ENCODE measurements at places on chromosomes 1 and 21.

GRCh38 chr1:183203094-183203493, 17.0 kb downstream of the LAMC2 start:
- DNase-seq, result no peak

- DNase-seq, result no peak
These were observed 25.7 kb downstream of the GPR161 start for GRCh38 chr1:168110896-168111545.

DNA sequence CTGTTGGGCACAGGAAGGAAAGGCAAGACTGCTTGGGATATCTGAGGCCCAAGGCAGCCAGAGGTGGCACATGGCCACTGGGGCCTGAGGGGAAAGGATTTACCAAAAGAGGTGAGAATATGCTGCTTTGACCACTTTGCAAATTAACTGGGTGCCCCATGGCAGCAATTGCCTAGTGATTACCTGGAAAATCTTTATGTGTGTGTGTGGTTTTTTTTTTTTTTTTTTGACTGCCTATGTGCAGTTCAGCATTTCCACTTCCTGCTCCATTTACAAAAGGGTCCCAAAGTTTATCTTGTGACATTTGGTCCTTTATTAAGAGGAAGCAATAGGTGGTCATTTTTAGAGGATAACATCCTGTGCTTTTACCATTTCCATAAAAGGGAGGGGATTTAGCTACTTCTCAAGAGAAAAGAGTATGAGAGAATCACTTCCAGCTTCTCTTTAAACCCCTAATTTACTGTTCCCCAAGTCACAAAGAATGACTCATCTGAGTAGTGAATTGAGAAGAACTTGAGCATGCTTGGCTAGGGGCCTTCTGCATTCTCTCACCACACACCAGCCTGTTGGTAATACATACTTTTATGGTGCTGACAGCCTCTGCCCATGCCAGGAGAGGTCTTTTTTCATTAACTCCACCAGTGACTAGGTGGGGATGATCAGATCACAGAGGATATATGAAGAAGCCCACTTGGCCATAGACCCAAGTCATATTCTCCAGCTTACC, 52.1 kb downstream of the SYDE2 start:
- no peak for DNase-seq

DNA sequence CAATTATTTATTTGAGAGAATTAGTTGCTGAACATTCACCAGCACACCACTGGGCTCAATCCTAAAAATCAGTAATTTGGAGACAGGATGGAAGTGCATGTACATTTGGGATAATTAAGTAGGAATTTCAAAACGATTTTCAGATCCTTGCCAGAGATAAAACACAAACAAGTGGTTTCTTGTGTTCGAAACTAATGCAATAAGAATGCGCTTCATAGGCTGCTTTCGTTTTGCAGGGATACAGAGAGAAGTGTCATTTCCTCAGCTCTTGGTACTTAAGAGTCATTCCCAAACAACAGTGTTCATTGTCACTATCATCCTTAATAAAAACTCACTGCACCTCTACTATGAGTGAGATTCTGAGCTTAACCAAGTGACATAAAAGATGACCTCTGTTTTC, 20.6 kb upstream of the USP24 start:
- DNase-seq, result no peak

DNA sequence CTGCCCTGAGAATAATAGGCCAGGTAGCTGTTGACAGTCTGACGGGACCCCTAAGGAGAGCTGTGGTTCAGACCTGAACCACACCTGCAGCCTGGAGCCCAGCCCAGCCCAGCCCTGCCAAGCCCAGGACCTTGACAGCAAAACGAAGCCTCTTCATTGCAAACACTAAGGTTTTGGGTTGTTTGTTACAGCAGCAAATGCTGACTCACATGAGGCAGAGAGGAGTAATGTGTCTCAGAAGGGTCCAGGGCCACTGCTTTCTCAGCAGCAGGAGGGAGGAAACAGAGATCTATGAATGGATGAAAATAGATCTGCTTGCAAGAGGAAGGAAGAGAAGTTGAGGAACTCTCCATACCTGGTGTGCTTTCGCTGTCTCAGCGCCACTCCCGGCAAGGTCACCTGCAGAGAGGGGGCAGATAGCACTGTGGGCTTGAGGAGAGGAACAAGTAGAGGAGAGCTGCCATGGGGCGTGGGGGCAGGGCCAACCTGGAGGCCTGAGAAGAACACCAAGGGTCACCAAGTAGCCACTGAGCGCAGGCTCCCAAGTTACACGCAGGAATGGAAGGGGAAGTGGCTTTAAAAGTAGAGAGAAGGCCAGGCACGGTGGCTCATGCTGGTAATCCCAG, 127.2 kb downstream of the ZNF281 start:
- DNase-seq, result no peak

DNA sequence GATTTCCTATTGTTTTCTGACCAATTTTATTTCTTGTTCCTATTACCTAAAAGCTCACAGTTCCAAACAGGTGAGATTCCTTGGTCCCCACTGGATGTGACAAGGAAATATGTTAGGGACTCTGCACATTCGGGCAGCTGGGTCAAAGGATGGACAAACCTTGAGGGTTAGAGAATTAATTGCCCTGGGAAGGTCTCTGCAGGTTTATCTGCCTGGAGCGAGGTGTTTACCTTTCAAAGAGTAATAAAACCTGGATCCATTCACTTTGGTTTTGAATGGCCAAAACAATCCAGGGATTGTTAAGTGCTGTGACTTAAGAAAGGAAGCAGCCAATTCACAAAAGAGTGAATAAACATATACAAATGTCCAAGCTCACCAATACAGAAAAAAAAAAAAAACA, 33.6 kb upstream of the RAB4A start:
- DNase-seq, result no peak
